ENCODE measurements at places on chromosomes 3 and 15.

DNA sequence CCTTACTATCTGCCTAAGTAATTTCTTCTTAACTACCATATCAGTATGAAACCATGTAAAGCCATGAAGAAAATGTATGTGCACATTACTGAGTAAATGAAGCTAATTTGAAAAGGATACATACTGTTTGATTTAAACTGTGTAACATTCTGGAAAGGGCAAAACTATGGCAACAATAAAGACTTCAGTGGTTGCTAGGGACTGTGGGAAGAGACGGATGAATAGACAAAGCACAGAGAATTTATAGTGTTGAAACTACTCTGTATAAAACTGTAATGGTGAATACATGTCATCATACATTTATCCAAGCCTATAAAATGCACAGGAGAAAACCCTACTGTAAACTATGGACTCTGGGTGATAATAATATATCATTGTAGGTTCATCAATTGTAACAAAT is 1103.7 kb upstream of the EPHA6 start:
- DNase-seq, result no peak
- H3K36me3 ChIP-seq, result no peaks in the 10 kb centered on the region
- H3K27me3 ChIP-seq, result no peaks in the 10 kb centered on the region
- H3K27ac ChIP-seq, result no peak overlapping the region
- no peaks in the 10 kb centered on the region for H3K4me1 ChIP-seq
- no peak overlapping the region for H3K4me3 ChIP-seq

DNA sequence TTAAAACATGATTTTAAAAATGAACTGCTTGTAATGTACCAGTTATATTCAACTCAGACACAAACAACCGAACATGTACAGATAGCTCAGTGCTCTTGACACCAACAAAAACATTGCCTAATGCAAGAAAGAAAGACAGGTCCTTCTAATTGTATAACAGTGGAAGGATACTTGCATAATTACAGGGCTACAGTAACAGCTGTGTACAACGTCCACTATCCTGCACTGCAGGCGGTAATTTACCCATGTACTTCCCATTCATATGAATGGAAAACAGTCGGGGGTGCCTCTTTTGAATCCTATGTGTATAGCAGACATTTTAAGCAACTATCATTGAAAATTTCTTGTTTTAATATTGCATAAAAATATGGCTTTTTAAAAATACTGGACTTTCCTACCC is 41.1 kb upstream of the PLSCR5 start:
- H3K27ac ChIP-seq, result no peak overlapping the region
- no peaks in the 10 kb centered on the region for H3K27me3 ChIP-seq
- no peaks in the 10 kb centered on the region for H3K36me3 ChIP-seq
- no peak overlapping the region for H3K4me3 ChIP-seq
- no peak for DNase-seq

DNA sequence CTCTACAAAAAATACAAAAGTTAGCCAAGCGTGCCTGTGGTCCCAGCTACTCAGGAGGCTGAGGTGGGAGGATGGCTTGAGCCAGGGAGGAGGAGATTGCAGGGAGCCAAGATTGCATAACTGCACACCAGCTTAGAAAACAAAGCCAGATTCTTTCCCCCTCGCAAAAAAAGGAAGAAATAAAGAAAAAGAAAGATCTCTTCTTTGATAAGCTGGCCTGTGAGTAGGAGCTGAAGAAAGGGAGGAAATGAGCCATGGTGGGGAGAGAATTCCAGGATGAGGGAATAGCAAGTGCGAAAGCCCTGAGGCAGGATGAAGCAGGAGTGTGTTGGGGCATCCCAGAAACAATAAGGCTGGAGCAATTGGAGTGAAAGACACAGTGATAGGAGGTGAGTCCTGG is 24.5 kb upstream of the TOP2B start:
- no peak for DNase-seq
- no peaks in the 10 kb centered on the region for H3K27me3 ChIP-seq
- no peaks in the 10 kb centered on the region for H3K36me3 ChIP-seq
- no peak overlapping the region for H3K4me3 ChIP-seq

- no peaks in the 10 kb centered on the region for H3K36me3 ChIP-seq
- H3K27me3 ChIP-seq, result no peaks in the 10 kb centered on the region
- DNase-seq, result no peak
- peaks cover 27% of the 10 kb centered on the region for H3K4me1 ChIP-seq
- H3K27ac ChIP-seq, result peak overlapping the region; percentile 27
- H3K4me3 ChIP-seq, result no peak overlapping the region
Observed at GRCh38 chr3:58470363-58471024, 21.4 kb upstream of the KCTD6 start.

- H3K27me3 ChIP-seq, result peaks cover 22% of the 10 kb centered on the region
- H3K4me1 ChIP-seq, result no peaks in the 10 kb centered on the region
- no peak overlapping the region for H3K4me3 ChIP-seq
- no peak overlapping the region for H3K27ac ChIP-seq
Observed at GRCh38 chr3:193732391-193732790, 139.4 kb downstream of the OPA1 start.

DNA sequence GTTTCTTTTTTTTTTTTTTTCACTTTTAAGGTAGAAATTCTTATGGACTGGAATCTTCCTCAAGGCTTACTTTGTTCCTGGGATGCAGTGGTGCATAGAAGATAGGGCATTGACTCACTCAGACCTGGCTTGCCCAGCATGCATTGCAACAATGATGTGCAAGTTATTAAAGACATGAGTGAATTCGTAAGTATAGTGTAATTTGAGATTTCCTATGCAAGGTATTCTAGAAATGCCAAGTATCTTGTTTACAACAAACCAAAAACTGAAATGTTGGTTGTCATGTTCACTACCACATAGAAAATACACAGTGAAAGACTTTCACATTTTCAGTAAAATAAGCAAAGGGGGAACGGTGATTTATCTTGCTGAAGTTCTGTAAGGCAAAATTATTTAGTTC is 56.5 kb upstream of the FNDC3B start:
- no peak for DNase-seq
- H3K27me3 ChIP-seq, result no peaks in the 10 kb centered on the region
- H3K4me3 ChIP-seq, result no peak overlapping the region
- H3K27ac ChIP-seq, result no peak overlapping the region

- no peaks in the 10 kb centered on the region for H3K4me1 ChIP-seq
- H3K4me3 ChIP-seq, result no peak overlapping the region
- DNase-seq, result no peak
- no peaks in the 10 kb centered on the region for H3K27me3 ChIP-seq
- no peaks in the 10 kb centered on the region for H3K36me3 ChIP-seq
- H3K27ac ChIP-seq, result no peak overlapping the region
Observed at GRCh38 chr3:102361101-102361500, 73.7 kb upstream of the ZPLD1 start.

DNA sequence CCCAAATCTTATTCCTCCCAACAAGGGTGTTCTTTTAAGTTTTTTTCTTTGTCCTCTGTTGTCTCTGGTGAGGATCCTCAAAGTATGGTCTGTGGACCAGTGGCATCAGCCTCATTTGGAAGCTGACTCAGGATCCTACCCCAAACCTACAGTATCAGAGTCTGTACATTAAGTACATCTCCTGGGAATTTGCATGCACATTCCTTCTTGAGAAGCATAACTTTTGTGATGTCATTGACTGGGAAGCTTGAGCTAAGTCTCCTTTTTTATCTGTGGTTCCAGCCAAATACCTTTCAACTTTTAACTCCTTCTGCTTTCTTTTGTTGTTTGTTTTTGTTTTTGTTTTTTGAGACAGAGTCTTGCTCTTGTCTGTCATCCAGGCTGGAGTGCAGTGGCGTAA is 40.5 kb downstream of the ARMC8 start:
- no peak for DNase-seq
- H3K36me3 ChIP-seq, result peaks cover 68% of the 10 kb centered on the region
- no peak overlapping the region for H3K27ac ChIP-seq

DNA sequence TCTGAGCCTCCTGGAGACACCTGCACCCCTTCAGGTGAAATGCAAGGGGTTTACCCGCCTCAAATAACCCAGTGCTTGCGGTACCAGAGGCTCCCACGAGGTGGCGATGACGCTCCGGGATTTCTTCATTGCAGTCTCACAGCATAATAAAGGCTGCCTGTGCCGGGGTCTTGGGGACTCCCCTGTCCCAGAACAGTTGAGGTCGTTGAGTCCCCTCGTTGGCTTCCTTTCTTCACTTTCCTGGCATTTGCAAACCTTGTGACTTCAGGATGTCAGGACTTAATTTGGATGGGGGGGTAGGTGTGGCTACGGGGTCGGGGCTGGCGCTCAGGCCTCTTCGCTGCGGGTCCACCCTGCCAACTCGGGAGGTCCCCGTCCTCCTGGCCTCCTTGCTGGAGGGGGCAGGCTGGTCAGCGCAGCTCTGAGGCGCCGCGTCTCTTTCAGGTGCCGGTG is 1.3 kb downstream of the GNAT1 start:
- H3K27me3 ChIP-seq, result peaks cover 52% of the 10 kb centered on the region
- DNase-seq, result peak; percentile 69
- no peak overlapping the region for H3K4me3 ChIP-seq
- no peak overlapping the region for H3K27ac ChIP-seq

DNA sequence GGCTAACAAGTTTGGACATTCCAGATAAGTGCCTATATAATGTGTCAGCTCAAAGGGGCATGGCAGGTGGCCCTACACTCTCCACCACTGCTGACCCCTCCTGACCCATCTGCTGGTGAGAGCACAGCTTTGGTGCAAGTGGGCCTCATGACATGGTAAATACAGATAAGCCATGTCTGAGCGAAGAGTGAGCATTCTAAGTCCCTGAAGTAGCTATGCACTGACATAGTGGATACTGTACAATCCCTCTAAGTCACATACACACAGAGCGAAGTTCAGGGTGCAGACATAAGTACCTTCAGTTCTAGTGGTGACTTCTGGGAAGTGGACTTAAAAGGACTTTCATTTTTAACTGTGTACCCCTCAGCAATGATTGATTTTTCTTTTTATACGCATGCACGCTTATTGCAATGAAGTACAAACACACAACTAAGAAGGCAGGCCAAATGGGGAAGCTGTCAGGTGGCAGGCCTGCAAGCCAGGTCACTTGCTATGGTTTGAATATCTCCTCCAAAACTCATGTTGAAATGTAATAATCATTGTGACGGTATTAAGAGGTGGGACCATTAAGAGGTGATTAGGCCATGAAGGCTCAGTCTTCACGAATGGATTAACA is 41.5 kb downstream of the TBC1D2B start:
- H3K36me3 ChIP-seq, result no peaks in the 10 kb centered on the region
- no peaks in the 10 kb centered on the region for H3K27me3 ChIP-seq
- H3K27ac ChIP-seq, result peak overlapping the region; percentile 87

DNA sequence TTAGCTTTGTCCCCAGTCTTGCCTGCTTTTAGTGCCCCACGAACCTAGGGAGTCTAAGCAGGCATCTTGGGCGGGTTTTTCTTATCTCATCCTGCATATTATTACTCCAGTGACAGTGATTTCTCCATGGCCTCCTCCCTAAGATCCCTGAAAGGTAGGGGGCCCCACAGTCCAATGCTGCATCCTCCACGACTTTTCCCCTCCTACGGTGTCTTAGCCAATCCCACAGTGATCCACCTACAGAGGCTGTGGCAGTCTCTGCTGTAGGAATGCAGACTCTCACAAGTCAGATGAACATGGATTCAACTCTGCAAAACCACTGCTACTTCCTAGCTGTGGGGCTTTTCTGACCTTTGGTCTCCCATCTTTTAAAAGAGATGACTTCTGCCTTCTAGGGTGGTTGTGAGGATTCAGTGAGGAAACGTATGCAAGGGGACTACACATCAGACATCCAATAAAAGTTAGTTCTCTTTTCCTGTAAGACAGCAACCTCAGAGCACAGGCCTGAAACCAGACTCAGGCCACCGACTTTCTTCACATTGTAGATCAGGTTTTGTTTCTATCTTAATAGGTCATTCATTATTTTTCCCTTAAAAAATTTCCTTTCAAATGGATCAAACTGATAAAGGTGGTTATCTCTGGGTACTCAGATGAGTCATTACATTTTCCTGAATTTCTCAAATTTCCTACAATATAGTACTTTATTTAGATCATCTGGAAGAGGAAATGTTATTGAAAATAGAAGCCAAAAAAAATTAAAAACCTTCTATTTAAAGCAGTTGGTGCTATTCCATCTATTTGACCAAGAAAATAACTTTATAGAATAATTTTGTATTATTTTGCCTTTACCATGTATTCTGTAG is 23.2 kb downstream of the ILDR1 start:
- no peak overlapping the region for H3K4me3 ChIP-seq
- peaks cover 7% of the 10 kb centered on the region for H3K4me1 ChIP-seq
- DNase-seq, result no peak
- H3K27me3 ChIP-seq, result peaks cover 6% of the 10 kb centered on the region
- no peak overlapping the region for H3K27ac ChIP-seq
- no peaks in the 10 kb centered on the region for H3K36me3 ChIP-seq
